ENCODE measurements at places on chromosomes 13 and 19.

DNA sequence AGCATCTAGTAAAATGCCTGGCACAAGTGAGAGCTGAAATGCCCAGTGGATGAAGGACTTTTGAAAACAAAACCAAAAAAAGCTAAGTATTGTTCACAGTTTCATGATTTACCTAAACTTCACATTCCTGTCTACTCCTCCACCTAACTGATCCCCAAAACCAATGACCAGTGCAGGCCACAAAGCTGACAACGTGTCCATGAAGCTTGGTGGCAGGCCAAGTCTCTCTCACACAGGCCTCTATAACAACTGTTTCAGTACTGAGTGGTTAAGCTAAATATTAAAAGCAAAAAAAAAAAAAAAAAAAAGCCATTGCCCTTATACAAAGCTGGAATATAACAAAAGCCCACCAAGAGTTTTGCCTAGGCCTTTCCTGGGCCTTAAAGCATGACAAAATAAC lies 36.4 kb downstream of the STK24 start:
- no peak for DNase-seq

GRCh38 chr13:79709471-79709870 lies 228.5 kb downstream of the NDFIP2 start:
- DNase-seq, result no peak

- DNase-seq, result no peak
These were observed 39.0 kb downstream of the SMIM24 start for GRCh38 chr19:3441089-3441985.

DNA sequence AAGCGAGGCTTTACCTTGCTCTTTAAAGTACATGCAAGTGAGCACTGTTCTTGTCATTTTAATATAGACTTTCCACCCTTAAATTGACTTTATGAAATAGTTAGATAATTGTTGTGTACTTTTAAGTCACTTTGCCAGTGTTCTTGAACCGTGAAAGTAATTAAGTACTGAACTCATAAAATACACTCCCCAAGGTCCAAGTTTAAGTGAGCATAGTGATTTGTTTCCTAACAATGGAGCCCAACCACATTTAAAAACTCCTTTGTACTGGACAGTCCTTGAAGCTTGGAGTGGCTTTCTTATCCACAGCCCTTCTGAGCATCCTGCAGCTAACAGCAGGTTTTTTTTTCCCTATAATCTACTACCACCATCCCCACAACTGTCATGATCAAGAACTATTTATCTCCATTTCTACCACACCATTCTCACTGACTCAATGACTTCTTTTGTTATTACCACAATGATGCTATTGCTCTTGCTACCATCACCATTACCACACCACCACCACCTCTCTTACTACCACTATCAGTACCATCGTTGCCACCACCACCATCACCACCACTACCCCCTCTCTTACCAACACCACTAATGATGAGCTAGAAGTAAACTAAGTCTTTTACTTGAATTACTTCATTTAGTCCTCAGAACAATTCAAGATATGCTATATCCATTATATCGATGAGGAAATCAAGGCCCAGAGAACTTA lies 452.6 kb downstream of the DIAPH3 start:
- DNase-seq, result no peak

- DNase-seq, result no peak
These were observed 1482.8 kb downstream of the OLFM4 start for GRCh38 chr13:54511366-54511765.

GRCh38 chr19:5314012-5314906 lies 26.4 kb downstream of the PTPRS start:
- DNase-seq, result no peak

- DNase-seq, result no peak
These were observed 13.6 kb downstream of the GPATCH1 start for GRCh38 chr19:33094436-33095067.

DNA sequence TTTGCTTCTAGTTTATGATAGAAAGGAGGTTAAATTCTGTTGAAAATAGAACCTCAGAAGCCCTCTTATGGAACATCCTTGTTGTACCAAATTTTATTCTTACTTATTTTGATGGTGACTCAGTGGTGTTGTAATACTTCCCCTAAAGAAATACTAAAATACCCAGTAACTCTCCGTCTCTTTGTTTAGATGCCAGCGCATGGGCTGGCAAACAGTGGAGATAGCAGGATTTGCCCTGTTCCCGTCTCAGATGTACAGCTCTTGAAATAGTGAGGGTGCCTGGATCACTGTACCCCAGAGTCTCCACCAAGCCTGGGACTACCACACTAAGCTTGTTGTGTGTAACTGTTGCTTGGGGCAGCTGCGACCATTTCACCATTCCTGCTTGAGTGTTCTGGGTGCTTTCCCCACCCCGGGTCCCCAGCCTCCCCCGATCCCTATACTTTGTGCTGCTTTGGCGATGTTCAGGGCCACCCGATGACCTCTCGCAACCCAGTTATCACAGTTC lies 67.0 kb upstream of the TEX29 start:
- DNase-seq, result no peak

DNA sequence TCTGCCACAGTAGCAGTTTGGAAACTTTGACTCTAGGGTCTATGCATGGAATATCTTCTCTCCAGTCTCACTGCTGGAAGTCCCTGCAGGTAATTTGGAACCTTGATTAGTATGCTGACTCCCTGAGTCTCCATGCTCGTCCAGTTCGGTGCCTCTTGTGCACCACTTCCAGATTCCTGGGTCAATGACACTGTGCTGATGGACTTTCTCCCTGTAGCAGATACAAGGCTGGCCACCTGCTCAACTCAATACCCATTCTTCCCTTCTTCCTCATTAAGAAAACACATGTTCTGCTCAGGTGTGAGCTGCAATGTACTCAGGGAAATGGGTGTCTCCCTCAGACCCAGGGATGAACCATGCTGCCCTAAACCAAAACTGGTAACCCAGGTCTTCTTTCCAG lies 99.1 kb downstream of the KL start:
- no peak for DNase-seq

- DNase-seq, result no peak
These were observed 19.8 kb upstream of the CEACAM4 start for GRCh38 chr19:41646589-41647204.

GRCh38 chr19:17370026-17370587 lies 7.0 kb downstream of the PLVAP start:
- no peak for DNase-seq

GRCh38 chr19:28208745-28209144 lies 1004.2 kb downstream of the UQCRFS1 start:
- no peak for DNase-seq

DNA sequence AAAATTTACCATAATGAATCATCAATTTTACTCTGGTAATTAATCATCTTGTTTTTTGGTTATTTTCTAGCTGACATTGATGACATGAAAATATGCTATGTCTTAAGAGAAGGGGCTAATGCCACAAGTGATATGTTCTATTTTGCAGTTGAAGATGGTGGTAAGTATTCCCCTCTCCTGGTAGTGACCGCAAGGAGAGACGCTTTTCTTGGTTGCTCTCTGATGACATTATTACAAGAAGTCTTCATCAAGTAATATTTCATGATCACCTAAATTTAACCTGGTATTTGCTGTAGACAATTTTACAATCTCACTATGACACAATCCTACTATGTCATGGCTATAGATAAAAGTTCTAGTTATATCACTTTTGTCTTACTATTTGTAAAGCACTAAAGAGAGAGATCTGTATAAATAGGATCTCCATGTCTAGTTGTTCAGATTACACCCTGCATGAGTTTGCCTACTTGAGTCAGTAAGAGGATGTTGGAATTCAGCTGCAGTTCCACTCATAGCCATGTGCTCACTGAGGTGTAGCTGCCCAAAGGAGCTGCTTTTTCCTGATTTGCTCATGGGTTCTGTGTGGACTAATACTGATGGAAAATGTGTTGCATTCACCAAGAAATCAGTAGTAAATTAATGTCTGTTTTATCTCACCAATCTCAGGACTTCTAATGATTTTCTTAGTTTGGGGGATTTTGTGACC lies 10.9 kb downstream of the FREM2 start:
- no peak for DNase-seq

- no peak for DNase-seq
These were observed 13.9 kb downstream of the TBC1D4 start for GRCh38 chr13:75468098-75468497.

DNA sequence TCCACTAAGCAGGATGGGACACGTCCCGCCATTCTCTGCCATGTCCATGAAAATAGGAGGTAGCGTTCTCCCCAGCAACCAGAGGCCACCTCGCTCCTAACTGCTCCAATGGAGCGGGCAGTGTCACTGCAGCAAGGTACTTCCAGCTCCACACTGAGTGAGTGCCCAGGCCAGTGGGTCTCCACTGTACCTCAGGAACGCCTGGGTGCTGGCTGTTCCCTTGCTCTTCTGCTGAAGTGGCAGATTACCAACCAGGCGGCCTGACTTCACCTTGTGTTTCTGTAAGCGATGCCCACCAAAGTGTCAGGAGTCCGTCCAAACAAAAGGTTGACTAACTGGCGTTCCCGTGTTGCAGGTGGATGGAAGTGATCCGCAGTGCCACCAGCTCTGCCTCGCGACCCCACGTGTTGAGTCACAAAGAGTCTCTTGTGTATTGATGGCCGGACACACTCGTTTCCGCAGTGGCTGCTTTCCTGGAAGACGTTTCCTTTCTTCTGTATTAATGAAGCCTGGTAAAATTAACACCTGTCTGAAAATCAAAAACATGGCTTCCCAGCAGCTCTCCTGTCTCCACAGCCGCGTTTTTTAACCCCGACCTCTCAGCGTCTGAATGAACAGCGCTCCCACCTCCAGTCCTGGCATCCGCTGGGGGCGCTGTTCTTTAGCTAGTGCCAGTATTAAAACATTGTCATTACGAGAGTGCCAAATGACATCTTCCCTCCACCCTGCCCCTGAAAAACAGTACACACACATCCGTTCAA lies 128.8 kb downstream of the STK24 start:
- no peak for DNase-seq

GRCh38 chr19:12112701-12113100 lies 27.4 kb downstream of the ZNF20 start:
- DNase-seq, result no peak
